ENCODE measurements at places on chromosomes 5 and 9.
A peak's percentile ranks its signal among the peaks of the same experiment; 100 is the strongest.

DNA sequence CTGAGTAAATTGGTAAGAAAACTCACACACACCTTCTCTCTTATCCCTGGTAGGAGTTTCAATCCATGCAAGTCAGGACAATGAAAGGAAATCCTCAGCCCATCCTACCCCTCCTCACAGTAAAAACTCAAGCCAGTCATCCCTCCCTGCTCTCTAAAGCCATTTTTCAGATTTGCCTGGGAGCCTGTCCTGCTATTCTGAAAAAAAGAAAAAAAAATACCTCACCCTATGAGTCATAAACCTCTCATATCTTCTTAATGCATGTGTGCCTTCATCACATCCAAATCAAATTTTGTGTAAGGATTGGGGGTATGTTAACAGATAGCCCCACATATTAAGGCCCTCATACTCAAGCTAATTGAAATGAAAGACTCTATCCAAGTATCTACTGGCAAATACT, 14.1 kb downstream of the UGT3A2 start:
- no peak for DNase-seq

GRCh38 chr9:112465352-112465751, 21.3 kb upstream of the KIAA1958 start:
- DNase-seq = no peak

- peak; percentile 82 for DNase-seq
Observed at GRCh38 chr9:136488247-136489214, 5.7 kb upstream of the SEC16A start.

- DNase-seq = no peak
Observed at GRCh38 chr5:1925111-1926070, 42.7 kb upstream of the IRX4 start.

DNA sequence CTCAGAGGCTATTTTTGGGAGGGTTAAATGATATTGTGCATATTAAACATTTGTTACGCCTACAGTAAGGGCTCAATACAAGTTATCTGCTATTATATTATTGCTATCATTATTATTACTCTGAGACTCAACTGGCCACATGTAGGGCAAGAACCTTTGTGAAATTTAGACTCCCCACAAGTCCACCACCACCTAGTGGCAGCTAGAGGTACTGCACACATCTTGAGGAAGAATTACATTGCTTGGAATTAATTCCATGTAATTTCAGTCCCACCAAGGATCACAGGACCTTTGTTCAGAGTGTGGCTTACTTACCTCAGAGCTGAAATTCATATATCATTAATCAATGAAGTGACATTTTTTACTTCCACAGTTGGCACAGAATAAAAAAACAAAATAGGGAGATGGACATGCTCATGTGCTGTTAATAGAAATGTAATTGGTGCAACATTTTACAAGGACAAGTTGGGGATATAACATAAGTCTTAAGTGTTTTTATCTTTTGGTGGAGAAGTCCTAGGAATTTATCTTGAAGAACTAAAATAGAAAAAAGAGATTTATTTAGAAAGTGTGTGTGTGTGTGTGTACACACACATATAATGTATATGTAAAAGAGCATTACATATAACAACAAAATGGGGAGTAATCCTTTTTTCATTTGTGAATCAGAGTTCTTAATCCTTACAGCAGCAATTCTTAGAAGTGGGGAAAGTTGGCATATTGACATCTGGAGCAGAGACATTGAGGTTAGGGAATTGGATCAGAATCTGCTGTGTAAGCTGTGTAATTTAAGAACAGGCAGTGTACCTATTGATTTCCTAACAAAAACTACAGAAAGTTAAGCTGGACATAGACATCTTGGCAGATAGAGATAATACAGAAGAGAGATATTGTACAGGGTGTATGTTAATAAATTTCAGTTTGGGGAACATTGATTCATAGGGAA, 11.2 kb downstream of the MSANTD3 start:
- peak; percentile 71 for DNase-seq

DNA sequence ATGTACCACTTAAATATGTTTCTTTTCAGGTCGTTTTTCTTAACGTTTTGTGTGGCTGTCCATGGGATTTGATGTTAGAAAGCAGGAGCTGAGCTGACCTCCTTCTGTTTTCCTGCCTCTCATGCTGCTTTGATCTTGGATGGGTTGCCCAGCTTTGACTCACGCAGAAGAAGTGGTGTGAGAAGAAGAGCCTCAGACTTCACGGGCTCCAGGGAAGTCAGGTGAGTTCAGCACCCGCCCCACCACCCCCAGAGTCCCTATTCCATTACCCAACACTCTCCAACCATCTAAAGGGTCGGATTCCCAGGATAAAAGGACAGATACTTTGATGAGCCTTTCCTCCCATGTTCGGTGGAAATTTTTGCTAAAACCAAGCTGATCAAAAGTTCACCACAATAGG, 373.4 kb downstream of the IRX2 start:
- no peak for DNase-seq

- DNase-seq = no peak
Observed at GRCh38 chr5:103598997-103599566, 36.5 kb upstream of the NUDT12 start.
